Neural crest cell (in vitro differentiated cells): ENCODE measurements at places on chromosomes 12 and 14. TPM values are rescaled to one million over a fixed set of nuclear protein-coding genes. Genes with fewer than 3 reads are reported as not detected.
A peak's percentile ranks its signal among the peaks of the same experiment; 100 is the strongest.

DNA sequence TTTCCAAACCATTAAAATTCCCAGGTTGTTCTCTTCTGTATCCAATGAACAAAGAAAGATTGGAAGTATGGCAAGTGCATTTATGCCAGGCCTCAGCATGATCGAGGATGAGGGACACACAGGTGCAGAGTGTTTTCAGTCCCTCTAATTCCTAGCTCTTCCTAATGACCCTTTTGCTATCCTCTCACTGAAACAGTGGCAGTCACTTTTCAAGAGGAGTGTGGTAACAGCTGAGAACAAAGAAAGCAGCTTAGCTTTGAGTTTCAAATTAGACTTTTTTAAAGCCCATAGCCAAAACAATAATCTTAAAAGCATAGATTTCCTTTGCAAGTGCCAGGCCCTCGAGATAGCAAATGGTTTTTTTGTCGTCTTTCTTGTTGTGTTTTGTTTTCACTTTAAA is 110.8 kb downstream of the KCNH5 start:
- H3K4me1 ChIP-seq = peaks cover 13% of the 10 kb centered on the region
- H3K4me3 ChIP-seq = no peak overlapping the region
- H3K27ac ChIP-seq = peak overlapping the region; percentile 13
- no peaks in the 10 kb centered on the region for H3K36me3 ChIP-seq
- DNase-seq = no peak

DNA sequence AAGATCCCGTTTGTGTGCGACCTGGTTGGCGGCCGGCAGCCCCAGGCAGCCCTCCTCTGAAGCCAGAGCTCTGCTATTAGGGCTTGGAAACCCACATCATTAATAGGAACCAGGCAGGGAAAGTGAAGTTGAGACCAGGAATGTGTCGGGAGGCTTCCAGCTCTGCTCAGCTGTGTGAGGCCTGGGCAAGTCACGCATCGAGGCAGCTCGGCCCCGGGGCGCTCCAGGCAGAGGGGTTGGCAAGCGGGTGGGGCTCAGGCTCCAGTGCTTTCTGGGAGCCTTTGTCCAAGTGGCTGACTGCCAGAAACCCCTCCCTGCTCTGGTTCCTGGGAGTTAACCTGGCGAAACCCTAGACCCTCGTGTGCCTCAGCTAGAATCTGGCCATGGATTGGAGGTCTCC is 1151.7 kb downstream of the VRK1 start:
- no peak overlapping the region for H3K4me3 ChIP-seq
- H3K4me1 ChIP-seq = no peaks in the 10 kb centered on the region
- no peaks in the 10 kb centered on the region for H3K36me3 ChIP-seq

- DNase-seq = no peak
- no peaks in the 10 kb centered on the region for H3K36me3 ChIP-seq
- H3K4me3 ChIP-seq = no peak overlapping the region
These were observed 388.7 kb downstream of the TMEM117 start for GRCh38 chr12:44224399-44225148.

DNA sequence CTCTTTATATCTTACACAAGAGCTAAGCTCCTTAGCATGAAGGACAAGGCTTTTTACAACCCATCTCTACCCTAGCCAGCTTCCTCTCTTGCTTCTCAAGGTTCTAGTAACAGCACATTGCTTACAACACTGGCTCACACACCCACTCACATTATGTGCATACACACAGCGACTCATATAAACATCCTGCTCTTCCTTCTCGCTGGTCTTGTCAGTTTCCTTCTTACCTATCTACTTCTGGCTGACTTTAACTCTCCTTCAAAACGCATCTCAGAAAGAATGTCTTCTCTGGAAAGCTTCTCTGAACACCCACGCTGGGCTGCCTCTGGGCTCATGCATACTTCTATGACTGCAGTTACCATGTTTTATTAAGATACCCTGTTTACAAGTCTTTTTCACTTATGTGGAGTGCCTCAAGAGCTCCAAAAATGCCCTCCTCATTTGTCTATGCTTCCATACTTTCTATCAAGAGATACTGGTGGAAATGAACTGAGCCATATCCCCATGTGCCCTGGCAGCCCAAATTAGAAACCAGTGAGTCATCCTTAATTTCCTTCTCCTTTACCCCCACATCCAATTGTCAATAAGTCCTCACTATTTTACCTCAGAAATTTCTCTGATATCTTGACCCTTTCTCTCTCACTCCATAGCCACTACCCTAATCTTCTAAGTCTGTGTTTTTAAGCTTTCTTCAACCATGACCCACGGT is 126.9 kb upstream of the KRAS start:
- no peak overlapping the region for H3K4me3 ChIP-seq
- no peaks in the 10 kb centered on the region for H3K4me1 ChIP-seq
- H3K27me3 ChIP-seq = peaks cover 3% of the 10 kb centered on the region
- H3K36me3 ChIP-seq = no peaks in the 10 kb centered on the region
- no peak overlapping the region for H3K27ac ChIP-seq

- H3K4me1 ChIP-seq = no peaks in the 10 kb centered on the region
- H3K4me3 ChIP-seq = no peak overlapping the region
- peaks cover 82% of the 10 kb centered on the region for H3K27me3 ChIP-seq
- H3K27ac ChIP-seq = no peak overlapping the region
These were observed 36.3 kb upstream of the OAS1 start for GRCh38 chr12:112870267-112870980.

DNA sequence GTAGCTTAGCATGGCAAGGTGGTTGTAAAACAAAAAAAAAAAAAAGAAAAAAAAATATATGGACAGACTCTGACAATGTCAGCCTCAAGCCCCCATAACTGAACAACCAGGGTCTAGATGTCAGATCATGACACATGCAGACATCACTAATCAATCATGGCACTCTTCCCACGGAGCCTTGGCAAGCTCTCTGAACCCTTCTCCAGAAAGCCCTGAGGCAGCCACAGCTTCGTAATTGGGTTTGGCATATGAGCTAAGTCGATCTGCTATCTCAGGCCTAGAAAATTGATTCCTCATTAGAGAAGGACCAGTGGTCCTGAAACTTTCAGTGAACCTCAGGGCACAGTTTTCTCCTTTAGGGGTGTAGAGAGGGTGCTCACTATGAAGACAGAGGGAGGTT is 112.2 kb downstream of the GPR135 start:
- H3K27ac ChIP-seq = peak overlapping the region; percentile 44
- no peak overlapping the region for H3K4me3 ChIP-seq
- peaks cover 3% of the 10 kb centered on the region for H3K4me1 ChIP-seq

DNA sequence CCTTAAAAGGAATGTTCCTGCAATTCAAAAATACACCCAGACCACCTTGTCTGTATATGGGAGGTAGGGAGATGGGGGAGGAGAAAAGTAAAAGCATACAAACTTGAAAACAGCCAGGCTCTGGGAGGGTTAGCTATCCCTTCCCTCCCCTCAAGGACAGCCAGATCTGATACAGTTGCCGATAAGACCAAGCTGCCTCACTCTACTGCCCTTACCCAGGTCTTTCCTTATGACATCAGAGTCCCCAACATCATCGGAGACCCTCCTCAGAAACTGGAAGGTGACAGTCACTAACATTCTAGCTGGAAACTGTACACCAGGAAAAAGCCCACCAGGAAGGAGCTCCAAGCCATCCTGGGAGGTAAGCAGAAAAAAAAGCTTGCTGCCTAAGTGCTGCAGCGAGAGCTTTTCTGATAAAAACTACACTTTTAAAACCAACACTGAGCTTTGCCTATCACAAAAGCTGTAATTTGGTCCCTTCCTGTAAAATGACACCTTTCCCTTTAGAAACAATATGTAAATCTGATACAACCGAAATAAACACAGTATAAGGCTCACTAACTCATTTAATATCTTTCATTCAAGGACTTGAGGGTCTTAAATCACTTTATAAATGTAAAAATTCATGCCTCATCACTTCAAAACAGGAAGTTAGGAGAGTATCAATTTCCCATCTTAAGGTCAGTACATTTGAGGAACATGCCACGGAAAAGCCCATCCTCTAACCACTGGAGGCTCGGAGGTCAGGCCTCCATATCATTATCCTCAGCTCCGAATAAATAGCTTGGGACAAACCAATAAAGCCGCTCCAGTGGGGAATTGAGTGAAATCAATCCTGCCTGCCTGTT is 20.4 kb upstream of the PLEKHH1 start:
- H3K27ac ChIP-seq = no peak overlapping the region
- DNase-seq = no peak
- H3K4me3 ChIP-seq = peak overlapping the region; percentile 84

DNA sequence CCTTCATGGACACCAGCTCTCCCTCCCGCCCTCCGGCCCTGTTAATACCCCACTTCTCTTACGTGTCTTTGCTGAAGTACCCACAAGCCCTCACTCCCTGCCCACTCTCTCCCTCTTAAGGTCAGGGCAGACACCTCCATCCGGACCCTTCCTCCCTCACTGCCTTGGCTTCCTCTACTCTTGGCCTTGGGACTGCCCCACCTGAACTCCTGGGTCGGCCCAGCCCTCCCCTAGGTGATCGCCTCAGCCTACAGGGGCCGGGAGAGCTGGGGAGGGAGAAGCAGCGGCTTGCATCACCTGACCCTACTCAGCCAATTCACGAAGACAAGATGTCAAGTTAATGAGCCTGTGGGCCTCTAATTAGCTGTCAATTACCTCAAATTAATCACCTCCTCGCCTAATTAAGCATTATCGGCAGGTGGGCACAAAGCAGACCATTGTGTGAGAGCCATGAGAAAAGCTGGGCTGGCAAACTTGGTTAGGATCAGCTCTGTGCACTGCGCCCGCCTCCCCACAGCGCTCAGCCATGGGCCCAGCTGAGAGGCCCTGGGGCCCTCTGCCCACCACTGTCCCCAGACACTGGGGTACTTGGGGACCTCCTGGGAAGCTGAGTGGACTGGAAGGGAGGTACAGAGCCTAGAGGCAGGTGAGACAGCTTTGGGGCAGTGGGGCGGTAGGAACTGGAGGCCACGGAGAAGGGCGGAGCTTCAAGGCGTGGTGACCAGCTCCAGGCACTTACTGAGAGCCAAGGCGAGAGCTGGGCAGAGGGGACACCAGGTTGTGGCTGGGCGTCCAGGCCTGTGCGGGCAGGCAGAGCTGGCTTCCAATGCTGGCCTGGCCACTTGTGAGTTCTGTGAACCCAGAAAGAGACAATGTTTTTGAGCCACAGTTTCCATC is 25.1 kb upstream of the VSX2 start:
- H3K36me3 ChIP-seq = no peaks in the 10 kb centered on the region
- H3K4me1 ChIP-seq = no peaks in the 10 kb centered on the region
- H3K27ac ChIP-seq = no peak overlapping the region
- no peak for DNase-seq

GRCh38 chr14:71122866-71123565 is 215.8 kb downstream of the PCNX1 start:
- H3K27ac ChIP-seq = no peak overlapping the region
- DNase-seq = no peak
- peaks cover 6% of the 10 kb centered on the region for H3K4me1 ChIP-seq
- no peak overlapping the region for H3K4me3 ChIP-seq
- H3K36me3 ChIP-seq = peaks cover 30% of the 10 kb centered on the region

GRCh38 chr12:79585147-79585546 is 105.6 kb downstream of the PAWR start:
- peaks cover 4% of the 10 kb centered on the region for H3K36me3 ChIP-seq
- H3K4me1 ChIP-seq = no peaks in the 10 kb centered on the region
- no peak overlapping the region for H3K4me3 ChIP-seq
- no peaks in the 10 kb centered on the region for H3K27me3 ChIP-seq
- no peak for DNase-seq

- no peak overlapping the region for H3K4me3 ChIP-seq
- DNase-seq = no peak
- H3K27me3 ChIP-seq = no peaks in the 10 kb centered on the region
- H3K36me3 ChIP-seq = no peaks in the 10 kb centered on the region
- no peak overlapping the region for H3K27ac ChIP-seq
- H3K4me1 ChIP-seq = peaks cover 24% of the 10 kb centered on the region
These were observed 225.2 kb downstream of the C12orf75 start for GRCh38 chr12:105555556-105556295.

DNA sequence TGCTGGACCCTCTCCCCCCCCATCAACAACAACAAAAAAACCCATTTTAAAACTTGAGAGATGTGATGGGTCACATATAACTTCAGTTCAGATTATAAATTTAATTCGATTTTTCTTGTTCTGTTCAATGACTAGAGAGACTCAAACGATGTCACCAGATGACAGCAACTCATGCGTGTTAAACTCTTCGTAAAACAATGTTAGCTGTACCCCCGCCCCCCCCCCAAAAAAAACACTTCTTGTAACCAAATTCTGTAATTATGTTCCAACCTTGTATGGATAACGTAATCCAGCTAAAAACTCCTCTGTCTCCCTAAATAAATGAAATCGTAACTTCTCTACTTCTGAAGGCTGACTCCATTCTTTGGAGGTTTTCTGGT is 614 bp upstream of the NACA start:
- peaks cover 49% of the 10 kb centered on the region for H3K4me1 ChIP-seq
- H3K27ac ChIP-seq = peak overlapping the region; percentile 99
- peaks cover 22% of the 10 kb centered on the region for H3K36me3 ChIP-seq
- DNase-seq = no peak
- no peaks in the 10 kb centered on the region for H3K27me3 ChIP-seq

DNA sequence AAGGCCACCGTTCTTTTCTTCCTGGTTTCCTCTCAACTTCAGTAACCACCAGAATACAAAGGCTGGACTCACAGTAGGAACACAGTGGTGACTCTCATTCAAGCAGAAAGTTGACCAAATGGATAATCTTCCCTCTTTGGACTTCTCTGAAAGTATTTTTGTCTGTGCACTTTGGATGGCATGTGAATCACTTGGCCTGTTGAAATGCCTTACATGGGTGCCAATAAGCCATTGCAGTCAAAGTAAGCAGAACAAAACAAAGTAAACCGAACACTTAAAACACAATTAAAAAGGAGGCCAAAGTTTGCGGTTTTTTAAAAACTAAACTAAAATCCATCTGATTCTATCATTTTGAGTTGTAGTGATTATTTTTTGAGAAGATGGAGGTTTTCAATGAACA is 370.1 kb upstream of the DDHD1 start:
- DNase-seq = no peak
- peaks cover 2% of the 10 kb centered on the region for H3K36me3 ChIP-seq
- no peak overlapping the region for H3K27ac ChIP-seq
- H3K27me3 ChIP-seq = no peaks in the 10 kb centered on the region

- no peak overlapping the region for H3K4me3 ChIP-seq
- H3K36me3 ChIP-seq = no peaks in the 10 kb centered on the region
- no peak for DNase-seq
- peaks cover 23% of the 10 kb centered on the region for H3K4me1 ChIP-seq
- H3K27me3 ChIP-seq = no peaks in the 10 kb centered on the region
These were observed 3.5 kb downstream of the LPAR5 start for GRCh38 chr12:6632026-6632983.

DNA sequence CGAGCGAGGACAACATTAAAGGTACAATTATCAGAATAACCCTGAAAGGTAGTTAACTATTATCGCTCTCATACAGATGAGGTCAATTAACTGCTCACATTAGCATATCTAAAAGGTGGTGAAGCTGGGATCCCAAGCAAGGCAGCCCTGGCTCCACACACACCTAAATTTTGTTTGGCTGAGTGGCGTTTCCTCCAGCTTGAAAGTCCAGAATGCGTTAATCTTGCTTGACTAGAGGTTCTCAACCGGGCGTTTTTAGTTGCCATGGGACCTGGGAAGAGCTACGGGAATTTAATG is 531 bp downstream of the DLGAP5 start:
- H3K27ac ChIP-seq = peak overlapping the region; percentile 99
- H3K4me1 ChIP-seq = peaks cover 31% of the 10 kb centered on the region
- H3K4me3 ChIP-seq = peak overlapping the region; percentile 99
- DNase-seq = no peak

- no peak for DNase-seq
- no peak overlapping the region for H3K4me3 ChIP-seq
- no peaks in the 10 kb centered on the region for H3K27me3 ChIP-seq
- H3K27ac ChIP-seq = no peak overlapping the region
- H3K36me3 ChIP-seq = peaks cover 4% of the 10 kb centered on the region
These were observed 106.0 kb downstream of the RPS29 start for GRCh38 chr14:49480053-49480760.

The AHNAK2 gene
- total RNA-seq = 1.4 TPM in 2 replicates

The DIO2 gene
- total RNA-seq = 0.09 and 0.41 TPM in 2 replicates

The WSCD2 gene
- 0.73 and 1.4 TPM in 2 replicates for total RNA-seq

The HCAR1 gene
- not detected in 2 replicates for total RNA-seq

The GLT1D1 gene
- 7.4 and 8.6 TPM in 2 replicates for total RNA-seq

The RAD9B gene
- total RNA-seq = 0.23 and 0.50 TPM in 2 replicates

The CD163L1 gene
- total RNA-seq = 1.2 and 1.6 TPM in 2 replicates
